ENCODE measurements at places on chromosomes 11 and 22.

DNA sequence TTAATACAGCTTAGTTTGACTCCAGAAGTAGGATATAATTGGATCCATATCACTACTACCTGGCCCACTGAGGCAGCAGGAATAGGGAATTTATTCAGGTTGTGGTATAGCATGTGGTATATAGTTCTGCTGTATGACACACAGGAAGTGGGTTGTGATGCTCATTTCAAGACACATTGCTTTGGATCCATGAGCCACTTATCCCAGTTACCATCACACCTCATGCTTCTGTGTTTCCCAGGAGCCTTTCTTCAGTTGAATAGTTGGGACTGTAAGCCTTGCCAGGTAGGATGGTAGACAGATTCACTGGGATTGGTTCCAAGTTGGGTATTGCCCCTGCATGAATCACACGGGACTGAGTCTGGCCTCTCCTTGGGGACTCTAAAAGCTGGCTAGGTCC, 9.9 kb upstream of the SLC37A2 start:
- no peak for DNase-seq

- no peak for DNase-seq
Measured at GRCh38 chr11:119432484-119433357, 9.7 kb upstream of the THY1 start.

GRCh38 chr11:102014756-102015155, 32.5 kb upstream of the CFAP300 start:
- no peak for DNase-seq

- DNase-seq = no peak
Measured at GRCh38 chr11:74462009-74462408, 5.3 kb downstream of the KCNE3 start.

DNA sequence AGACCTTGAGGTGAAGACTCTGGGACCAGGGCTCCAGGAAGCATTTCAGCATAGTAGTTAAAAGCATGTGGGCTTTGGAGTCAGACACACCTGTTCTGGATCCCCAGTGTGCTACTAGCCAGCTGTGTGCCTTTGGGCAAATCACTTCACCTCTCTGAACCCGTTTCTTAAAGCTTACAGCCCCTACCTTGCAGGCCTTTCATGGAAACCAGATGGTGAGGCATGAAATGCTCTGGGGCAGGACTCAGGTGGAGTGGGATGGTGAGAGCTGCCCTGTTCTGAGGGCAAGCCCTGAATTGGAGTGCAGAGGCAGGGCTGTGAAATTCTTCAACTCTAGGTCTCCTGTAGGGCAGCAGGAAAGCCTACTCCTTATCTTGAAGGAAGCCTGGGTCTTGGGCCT, 10.5 kb downstream of the UCP2 start:
- DNase-seq = no peak

DNA sequence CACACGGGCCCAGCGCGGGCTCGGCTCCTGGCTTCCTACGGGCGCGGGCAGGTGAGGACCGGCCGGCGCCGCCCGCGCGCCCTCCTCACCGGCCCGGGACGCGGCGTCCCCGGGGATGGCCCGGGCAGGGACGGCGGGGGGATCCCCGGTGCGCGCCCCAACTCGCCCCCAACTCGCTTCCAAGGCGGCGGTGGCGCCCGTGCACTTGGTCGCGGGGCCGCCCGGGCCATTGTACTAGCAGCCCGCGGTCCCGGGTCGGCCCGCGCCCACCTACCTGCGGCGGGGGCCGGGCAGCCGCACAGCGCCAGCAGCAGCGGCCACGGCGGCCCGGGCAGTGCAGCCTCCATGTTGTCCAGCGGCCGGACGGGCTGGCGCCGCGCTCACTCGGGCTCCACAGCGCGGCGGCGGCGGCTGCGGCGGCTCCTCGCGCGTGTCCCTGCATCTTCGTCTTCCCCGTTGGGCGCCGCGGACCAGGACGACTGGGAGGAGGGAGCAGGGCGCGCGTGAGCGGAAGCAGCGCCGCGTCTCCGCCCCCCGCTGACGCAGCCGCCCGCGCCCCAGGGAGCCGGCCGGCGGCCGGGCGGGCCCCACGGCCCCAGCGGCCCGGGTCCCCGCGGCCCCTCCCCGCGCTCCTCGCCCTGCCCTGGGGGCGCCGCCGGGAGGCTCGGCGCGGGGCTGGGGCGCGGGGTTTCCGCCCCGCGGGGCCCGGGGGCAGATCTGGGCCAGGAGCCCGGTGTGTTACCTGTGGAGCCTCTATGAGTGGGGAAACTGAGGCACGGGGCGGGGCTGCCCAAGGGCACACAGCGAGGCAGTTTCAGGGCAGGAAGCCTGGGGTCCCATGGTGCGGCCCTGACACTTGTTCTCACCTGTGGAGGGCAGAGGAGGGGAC, 159.3 kb upstream of the GRK3 start:
- DNase-seq = no peak

DNA sequence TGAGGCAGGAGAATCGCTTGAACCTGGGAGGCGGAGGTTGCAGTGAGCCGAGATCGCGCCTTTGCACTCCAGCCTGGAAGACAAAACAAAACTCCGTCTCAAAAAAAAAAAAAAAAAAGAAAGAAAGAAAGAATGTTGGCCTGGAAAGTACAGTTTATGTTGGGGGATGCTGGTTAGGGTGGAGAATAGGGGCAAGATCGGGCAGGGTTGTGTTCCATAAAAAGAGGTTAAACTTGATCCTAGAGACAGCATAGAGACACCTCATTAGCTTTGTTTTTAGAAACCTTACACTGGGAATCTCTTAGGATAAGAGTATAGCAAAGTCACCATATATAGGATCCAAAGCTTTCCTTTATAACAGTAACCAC, 1.9 kb upstream of the FTH1 start:
- DNase-seq = no peak

- DNase-seq = peak; percentile 21
Measured at GRCh38 chr11:24496736-24497725, at the start of gene LUZP2. TSS of gene LUZP2 (plus strand) at chr11:24497053.

- DNase-seq = no peak
Measured at GRCh38 chr11:3231851-3232744, at the start of gene MRGPRE. TSS of gene MRGPRE (minus strand) at chr11:3232417. CDS start at chr11:3228799, 3,618 bp downstream.

- DNase-seq = no peak
Measured at GRCh38 chr11:3049430-3050243, 7.6 kb downstream of the CARS1 start.

- DNase-seq = no peak
Measured at GRCh38 chr11:11481371-11481770, 128.3 kb upstream of the CSNK2A3 start.

- no peak for DNase-seq
Measured at GRCh38 chr11:122746050-122746478, 90.5 kb downstream of the UBASH3B start.

DNA sequence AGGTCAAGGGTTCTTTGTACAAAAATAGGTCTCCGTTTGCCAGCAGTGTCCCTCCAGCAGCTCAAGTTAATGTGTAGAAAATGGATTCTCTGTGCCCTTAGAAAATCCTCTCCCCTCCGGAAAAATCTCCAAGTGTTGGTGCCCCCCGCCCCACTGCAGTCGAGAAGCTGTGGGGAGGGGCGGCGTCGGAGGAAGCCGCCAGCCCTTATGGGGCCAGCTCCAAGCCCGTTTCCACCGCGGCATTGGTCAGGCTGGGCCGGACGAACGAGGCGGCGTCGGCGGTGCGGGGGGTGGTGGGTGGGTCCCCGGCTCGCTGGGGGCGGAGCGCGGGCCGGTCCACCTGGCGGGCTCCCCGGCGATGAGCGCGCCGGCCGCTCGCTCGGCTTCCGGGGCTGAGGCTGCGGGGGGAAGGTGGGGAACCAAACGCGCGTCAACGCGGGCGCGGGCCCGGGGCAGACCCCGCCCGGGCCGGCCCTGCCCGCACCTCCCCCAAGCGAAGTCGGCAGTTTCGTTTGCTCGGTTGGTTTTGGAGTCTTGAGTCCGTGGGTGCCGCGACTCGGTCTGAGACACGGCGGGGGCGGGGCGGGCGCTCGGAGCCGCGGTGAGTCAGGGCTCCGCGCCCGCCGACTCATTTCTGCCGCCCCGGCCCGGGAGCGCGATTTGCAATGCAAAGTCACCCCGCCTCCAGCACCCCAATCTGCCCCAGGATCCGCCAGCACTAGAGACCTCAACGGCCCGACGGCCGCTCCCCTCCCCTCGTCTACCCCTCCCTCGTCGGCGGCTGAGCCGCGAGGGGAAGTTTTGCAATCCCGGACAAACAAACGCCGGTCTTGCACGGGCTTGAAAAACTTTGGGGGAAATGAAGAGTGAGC, 1.4 kb downstream of the ASCL2 start:
- DNase-seq = peak; percentile 29

GRCh38 chr22:22882033-22882717, 5.4 kb upstream of the IGLL5 start:
- DNase-seq = peak; percentile 0

- no peak for DNase-seq
Measured at GRCh38 chr11:27582621-27583020, 76.1 kb upstream of the LIN7C start.

GRCh38 chr11:8273287-8273686, 9.6 kb upstream of the LMO1 start:
- DNase-seq = no peak

GRCh38 chr11:60363542-60364470, 14.5 kb upstream of the MS4A7 start:
- DNase-seq = peak; percentile 93

DNA sequence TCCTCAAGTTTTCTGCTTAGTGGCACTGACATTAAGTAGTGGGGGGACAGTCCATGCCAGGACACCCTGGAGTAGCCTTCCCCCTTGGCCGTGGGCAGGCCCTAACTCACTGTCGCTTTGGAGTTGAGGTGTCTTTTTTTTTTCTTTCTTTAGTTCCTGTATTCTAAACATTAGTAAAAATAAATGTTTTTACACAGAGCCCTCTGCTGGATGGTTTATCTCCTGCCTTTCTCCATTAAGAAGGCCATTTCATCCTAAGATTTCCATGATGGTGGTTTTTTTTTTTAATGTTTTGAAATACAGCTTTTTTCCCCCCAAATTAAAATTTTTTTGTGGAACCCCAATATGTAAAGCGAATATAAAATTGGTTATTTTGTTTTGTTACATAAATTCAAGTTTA, 1.8 kb upstream of the TIGD3 start:
- no peak for DNase-seq

DNA sequence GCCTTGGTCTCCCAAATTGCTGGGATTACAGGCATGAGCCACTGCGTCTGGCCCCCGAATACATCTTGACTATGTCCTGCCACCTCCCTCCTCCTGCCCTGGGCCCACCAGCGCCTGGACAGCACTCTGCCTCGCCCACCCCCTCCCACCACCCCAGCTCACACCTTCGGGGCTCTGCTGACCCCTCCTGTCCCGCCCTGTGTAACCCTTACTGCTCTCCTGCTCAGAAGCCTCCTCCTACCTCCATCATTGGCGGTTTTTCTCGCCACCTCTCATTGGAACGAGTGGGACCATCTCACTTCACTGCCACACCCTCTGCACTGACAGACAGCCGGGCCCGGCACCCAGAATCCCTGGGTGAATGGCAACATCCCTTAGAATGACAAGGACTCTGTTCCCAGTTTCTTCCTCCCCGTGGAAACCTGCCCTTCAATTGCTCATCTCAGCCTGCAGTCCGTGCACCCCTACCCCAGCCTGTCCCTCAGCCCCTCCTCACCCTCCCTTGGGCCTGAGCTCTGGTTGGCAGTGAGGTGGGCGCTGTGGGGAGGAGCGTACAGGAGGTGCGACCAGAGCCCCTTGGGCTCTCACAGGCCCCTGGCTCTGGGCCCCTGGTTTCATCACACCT, 32.2 kb downstream of the LRRC74B start:
- no peak for DNase-seq

DNA sequence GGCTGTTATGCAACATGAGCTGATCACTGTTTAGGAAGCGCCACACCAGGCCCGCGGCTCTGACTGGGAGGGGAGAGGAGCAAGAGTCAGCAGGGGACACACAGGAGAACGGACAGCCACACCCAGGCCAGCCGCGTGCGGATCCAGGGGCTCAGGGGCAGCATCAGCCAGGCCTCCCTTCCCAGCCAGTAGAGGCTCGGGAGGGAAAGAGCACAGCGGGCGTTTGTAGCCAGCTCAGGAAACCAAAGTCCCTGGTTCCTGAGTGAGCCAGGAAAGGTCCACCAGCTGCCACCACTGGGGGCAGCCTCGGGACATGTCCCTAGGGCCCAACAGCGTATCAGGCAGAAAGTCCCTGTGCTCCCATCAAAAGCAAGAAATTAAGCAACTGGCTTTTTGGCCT, 71.8 kb upstream of the PITPNB start:
- no peak for DNase-seq

DNA sequence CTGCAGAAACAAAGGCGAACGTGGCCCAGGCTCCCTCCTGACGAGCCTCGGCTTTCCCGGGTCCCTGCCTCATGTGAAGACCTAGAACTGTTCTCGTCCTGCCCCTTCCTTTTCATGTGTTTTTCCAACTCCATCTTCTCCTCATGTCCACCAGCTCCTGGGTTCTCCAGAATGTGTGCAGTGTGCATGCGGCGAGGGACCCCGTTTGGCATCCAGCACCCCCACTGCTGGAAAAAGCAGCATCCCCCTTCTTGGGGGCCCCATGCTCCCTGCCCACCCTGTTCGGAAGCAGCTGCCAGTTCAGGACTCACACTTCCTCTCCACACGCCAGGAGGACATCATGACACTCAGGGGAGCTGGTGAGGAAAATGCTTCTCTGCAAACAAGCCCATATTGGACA, 313.5 kb downstream of the BRD1 start:
- no peak for DNase-seq

- DNase-seq = no peak
Measured at GRCh38 chr11:63510360-63511047, 4.6 kb downstream of the LGALS12 start.

GRCh38 chr11:35135222-35135621, 3.7 kb upstream of the CD44 start:
- no peak for DNase-seq

DNA sequence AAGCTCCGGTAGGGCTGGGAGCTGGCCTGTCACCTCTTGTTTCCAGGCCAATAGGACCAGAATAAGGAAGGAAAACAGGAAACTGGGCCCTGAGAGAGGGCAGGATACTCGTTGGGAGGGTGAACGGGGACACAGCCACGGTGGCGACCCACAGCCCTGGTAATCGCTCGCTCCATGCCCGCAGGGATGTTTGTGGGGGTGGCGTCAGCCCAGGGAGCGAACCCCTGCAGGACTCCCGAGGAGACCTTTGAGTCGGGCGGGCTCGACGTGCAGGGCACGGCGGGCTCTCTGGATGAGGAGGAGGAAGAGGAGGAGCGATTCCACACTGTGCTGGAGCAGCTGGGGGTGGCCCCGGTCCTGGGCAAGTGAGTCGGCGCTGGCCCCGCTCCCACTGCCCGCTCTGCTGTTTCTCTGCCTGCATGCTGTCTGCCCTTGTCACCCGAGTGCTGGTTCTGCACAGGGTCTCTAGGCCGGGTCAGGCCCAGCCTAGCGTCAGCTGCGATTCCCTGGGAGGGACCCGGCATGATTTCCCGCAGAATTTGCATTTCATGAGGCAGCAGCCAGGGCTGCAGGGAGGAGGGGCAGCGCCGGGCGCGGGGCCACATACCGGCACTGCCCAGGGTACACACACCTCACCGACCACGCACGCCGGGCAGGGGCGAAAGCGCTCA, 1.6 kb downstream of the CRACR2B start:
- no peak for DNase-seq

DNA sequence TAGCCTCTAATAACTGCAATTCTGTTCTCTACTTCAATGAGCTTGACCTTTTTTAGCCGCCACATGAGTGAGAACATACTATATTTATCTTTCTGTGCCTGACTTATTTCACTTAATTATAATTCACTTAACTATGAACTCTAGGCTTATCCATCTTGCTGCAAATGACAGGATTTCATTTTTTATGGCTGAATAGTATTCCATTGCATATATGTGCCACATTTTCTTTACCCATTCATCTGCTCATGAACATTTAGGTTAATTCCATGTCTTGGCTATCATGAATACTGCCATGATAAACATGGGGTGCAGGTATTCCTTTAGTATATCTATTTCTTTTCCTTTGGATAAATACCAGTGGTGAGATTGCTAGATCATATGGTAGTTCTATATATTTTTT, 85.2 kb downstream of the CWC15 start:
- DNase-seq = no peak
